ENCODE measurements at places on chromosomes 5 and 9.

DNA sequence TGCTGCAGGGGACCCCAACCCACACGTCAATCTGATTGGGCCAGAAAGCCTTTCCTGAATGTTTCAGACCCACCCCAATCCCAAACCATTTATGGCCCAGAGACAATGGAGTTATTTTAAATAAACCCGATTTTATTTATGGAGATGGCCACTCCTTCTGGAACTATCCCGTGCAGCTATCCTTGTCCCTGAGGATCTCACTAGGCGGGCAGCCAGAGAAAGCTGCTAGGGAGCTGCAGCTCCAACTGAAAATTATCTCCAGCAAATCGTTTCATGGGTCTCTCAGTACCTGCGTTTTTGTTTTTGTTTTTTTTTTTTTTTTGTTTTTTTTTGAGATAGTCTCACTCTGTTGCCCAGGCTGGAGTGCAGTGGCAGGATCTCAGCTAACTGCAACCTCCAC lies 23.0 kb downstream of the C1QTNF2 start:
- DNase-seq: no peak

- no peak for DNase-seq
Observed at GRCh38 chr5:53126521-53126920, 17.0 kb upstream of the MOCS2 start.

DNA sequence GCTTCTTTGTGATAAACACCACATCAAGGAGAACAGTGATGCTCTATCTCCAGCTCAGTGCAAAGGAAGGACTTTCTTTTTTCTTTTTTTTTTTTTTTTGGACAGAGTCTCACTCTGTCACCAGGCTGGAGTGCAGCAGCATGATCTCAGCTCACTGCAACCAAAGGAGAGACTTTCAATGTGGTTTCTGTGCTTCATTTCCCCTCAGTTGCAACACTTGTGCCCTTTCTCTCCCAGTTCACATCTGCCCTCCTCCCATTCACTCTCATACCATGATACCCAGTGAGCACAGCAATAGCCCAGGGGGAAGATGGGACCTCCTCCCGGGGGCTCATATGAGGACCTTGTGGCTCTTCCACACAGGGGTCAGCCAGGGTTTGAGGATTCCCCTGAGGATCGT lies 110.0 kb downstream of the MTRR start:
- no peak for DNase-seq

- DNase-seq: no peak
Observed at GRCh38 chr5:173198049-173198448, 37.0 kb downstream of the NKX2-5 start.

DNA sequence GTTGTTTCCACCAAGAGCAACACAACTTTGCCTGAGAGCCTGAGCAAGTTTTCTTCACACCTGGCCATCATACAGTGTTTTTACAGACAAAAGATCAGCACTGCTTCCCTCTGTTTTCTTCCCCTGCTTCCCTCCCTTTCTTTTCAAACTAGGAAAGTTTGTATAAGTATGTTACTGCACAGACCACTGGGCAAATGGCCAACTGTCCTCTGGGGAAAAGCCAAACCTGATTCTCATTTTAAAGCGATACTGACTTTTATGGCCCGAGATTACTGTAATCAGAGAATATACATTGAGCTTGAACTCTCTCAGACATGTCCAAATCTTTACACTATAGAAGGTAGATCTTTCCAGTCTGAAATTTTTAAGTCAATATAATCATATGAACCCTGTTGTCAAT lies 415.0 kb downstream of the NFIB start:
- no peak for DNase-seq

- no peak for DNase-seq
Observed at GRCh38 chr5:158691631-158692255, 408.0 kb downstream of the EBF1 start.

DNA sequence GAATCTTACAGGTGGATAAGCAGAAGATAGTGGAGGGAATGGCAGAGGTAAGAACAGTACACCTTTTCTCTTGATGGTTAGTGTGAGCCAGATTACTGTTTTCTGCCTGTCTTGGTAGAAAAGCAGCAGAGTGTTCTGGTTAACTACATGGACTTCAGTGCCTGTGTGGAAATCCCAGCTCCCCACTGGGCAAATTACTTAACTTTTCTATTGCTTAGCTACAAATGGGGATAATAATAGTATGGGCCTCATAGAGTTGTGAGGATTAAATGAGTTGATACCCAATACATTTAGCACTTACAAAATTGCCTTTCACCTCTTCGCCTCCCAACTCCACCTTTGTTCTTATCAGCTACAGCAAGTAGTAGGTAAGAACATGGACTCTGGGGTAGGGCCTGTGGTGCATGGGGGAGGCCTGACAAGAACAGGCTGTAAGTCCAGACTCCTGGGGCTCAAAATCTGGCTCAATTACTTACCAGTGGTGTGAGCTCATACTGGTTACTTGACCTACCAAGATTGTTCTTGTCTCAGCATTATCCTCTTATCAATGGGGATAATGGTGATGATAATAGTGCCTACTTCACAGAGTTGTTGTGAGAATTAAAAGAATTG lies 125.1 kb downstream of the LIFR start:
- no peak for DNase-seq

DNA sequence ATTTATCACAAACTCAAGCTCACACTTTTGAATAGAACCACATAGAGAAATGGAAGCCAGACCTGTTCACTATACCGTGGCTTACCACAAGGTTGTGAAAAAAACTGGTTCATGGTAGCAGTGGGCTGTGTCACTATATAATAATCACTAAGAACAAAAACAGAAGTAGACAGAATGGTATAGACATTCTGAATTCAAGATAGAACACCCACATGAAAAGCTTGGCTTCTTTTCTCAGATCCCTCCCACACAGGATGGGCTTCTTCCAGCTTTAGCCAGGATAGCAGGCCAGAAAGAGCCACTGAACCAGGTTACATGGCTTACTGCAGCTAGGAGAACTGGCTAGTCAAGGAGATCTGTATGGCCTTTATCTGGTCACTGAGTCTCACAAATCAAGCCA lies 6.1 kb upstream of the NRG2 start:
- no peak for DNase-seq

DNA sequence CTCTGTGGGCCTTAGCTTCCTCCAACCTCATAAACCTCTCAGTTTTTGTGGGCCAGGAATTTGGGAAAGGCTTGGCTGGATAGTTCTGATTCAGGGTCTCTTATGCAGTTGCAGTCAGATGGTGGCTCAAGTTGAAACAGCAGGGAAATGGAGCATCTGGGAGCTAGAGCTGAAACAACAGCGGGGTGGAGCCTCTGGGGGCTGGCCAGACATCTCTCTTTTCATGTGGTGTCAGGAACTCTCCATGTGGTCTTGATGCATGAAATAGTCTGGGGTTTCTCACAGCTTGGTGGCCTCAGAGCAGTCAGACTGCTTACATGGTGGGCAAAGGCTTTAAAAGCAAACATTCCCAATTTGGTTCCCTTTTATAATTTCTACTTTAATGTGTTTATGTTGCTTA lies 13.5 kb downstream of the ZNF346 start:
- DNase-seq: no peak

- DNase-seq: no peak
Observed at GRCh38 chr5:84381502-84382362, 2.9 kb downstream of the EDIL3 start.

DNA sequence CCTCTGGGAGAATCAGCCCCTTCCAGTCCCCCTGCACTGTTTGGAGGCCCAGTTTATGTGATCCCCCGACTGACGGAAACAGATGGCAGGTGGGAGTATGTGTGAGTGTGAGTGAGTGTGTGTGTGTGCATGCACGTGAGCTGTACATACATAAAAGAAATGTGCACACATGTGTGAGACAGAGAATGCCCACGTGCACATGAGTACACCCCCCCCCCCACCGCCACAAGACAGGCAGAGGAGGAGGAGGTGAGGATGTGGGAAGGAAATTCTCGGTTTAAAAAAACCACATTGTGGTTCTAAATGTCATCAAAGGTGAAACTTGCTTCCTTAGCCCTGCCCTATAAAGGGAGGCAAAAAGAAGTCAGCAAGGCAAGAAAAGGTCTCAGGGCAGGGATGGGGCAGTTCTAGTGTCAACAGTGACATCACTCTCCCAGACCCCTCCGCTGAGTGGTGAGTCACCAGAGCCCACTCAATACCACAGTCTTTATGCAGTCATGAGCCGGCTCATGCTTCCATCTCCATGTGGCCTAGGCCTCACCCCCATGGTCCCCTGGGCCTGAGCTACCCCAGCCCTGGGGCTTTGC lies 79.2 kb upstream of the HSPA9 start:
- DNase-seq: no peak

- DNase-seq: peak; percentile 26
Observed at GRCh38 chr5:96582343-96582742, 79.8 kb upstream of the CAST start.

GRCh38 chr5:171513591-171513990 lies 94.1 kb downstream of the FGF18 start:
- no peak for DNase-seq

DNA sequence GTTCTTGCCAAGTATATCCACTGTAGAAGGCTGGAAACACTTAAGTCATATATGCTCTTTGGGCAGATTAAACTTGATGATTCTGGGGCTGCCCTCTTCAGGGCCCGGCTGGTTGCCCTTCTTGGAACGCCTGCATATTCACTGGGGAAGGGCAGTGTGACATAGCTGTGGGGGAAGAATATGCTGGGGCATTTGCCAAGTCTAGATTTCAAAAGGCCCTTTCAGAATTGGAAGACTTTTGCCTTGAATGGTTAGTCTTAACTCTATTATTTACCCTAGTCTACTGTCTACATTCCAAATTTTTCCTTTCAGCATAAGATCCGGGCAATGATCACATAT lies 161.2 kb upstream of the PITX1 start:
- DNase-seq: no peak

- no peak for DNase-seq
Observed at GRCh38 chr9:126806336-126806735, 1.5 kb downstream of the ZBTB43 start.

DNA sequence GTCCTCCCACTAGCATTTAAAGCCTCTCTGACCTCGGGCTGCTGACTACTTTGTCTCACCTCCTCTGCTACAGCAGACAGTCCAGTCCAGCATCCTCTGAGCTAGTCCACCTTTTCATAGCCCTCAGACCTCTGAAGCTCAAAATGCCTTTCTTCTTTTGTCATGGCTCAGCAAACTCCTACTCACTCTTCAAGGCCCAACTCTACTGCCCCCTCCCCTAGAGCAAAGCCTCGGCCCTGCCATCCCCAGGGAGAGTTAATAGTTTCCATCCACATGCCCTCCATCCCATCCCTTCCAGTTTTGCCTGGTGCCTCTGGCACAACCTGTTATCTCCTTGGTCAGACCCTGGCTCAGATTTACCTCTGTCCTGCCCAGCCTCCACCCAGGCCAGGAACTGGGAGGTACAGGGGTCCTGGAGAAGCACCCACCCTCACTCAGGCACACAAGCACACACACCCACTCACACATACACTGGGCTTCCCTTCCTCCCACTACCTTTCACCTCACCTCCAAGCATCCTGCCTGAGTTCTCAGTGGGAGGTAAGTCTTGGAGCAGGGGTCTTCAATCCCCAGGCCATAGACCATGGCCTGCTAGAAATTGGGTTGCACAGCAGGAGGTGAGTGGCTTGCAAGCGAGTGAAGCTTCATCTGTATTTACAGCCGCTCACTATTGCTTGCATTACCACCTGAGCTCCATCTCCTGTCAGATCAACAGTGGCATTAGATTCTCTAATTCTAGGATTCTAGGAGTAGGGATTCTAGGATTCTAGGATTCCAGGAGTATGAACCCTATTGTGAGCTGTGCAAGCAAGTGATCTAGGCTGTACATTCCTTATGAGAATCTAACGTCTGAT lies 18.1 kb downstream of the PDLIM4 start:
- no peak for DNase-seq

DNA sequence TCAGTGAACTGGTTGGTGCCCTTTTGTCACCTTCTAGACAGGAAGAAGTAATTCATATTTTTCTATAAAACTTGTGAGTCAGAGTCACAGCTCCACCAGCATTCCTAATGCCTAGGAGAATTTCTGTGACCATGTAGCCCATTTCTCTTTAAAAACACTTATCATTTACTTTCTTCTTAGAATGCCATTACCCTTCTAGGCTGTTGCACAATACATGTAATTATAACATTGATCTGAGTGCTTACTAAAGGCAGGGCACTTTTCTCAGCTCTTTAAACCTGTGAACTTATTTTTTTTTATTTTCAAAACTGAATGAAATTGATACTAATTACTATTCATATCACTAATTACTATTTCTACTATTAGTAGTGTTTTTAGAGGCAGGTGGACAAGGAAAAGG lies 373.7 kb downstream of the TLE4 start:
- no peak for DNase-seq

GRCh38 chr9:33107762-33108161 lies 31.3 kb upstream of the SMU1 start:
- DNase-seq: no peak

GRCh38 chr9:18747595-18747994 lies 273.6 kb downstream of the ADAMTSL1 start:
- no peak for DNase-seq

DNA sequence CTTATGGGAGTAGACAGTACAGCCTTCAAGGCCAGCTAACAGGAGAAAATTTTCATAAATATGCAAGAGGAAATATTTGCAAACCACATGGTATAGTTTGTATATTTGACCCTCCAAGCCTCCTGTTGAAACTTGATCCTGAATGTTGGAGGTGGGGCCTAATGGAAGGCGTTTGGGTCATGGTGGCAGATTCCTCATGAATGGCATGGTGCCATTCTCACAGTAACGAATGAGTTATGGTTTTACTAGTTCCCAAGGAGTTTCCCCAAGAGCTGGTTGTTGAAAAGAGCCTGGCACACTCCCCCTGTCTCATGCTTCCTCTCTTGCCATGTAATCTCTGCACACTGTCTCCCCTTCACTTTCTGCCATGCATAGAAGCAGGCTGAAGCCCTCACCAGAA lies 3.3 kb upstream of the PAIP1 start:
- no peak for DNase-seq

DNA sequence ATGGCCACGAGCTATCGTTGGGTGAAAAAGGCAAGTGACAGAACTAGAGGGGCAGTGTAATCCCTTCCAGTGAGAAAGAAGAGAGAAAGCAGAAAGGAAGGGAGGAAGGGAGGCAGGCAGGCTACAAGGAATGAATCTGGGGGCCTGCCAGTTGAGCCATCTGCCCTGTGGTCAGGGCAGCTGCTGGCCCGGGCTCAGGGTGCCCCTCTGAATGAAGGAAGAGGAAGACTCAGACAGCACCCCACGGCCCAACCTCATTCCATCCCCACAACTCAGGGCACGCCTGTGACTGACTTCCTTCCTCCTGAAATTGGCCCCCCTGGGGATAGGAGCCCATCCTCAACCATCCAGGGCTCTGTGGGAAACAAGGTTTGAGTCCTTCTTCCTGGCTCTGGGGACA lies 20.3 kb upstream of the FLT4 start:
- no peak for DNase-seq

DNA sequence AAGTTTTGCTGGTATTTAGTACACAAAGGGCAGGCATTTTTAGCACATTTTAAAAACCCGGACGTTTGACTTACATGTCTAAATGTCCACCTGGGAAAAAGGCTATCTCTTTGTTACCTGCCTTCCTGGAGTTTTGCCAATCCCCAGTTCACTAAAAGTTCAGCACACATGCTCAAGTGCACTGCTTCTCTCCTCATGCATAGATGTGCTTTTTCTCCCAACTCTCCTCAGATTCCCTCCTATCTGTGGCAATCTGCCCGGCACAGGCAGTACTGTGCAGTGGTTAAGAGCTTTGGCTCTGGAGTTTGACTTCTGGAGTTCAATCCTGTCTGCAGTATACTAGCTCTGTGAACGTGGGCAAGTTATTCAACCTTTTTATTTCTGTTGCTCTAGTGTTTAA lies 8.3 kb upstream of the CCNO start:
- no peak for DNase-seq

GRCh38 chr5:14149672-14150274 lies 6.6 kb downstream of the TRIO start:
- DNase-seq: no peak

Measured in renal cortex interstitium (tissue), 15 donors.